ENCODE measurements at places on chromosomes 7 and 10.
A peak's percentile ranks its signal among the peaks of the same experiment; 100 is the strongest.

- no peaks in the 10 kb centered on the region for H3K27me3 ChIP-seq
- peaks cover 65% of the 10 kb centered on the region for H3K4me1 ChIP-seq
- peak; percentile 67 for DNase-seq
- H3K36me3 ChIP-seq = peaks cover 23% of the 10 kb centered on the region
These were observed 1.8 kb downstream of the GDI2 start for GRCh38 chr10:5811387-5811821.

- H3K27ac ChIP-seq = no peak overlapping the region
- no peak overlapping the region for H3K4me3 ChIP-seq
- H3K27me3 ChIP-seq = no peaks in the 10 kb centered on the region
- H3K36me3 ChIP-seq = no peaks in the 10 kb centered on the region
- DNase-seq = no peak
These were observed 12.3 kb upstream of the FAM133B start for GRCh38 chr7:92602352-92603088.

- H3K27ac ChIP-seq = no peak within 1 kb of the TSS
- peak within 1 kb of the TSS; percentile 34 for H3K4me3 ChIP-seq
- H3K36me3 ChIP-seq = no peaks in the 10 kb centered on the region
- H3K4me1 ChIP-seq = peaks cover 9% of the 10 kb centered on the region
These were observed at the start of gene HMX2 for GRCh38 chr10:123147635-123148413. Gene HMX2, plus strand, starts transcription at chr10:123148136. Its CDS starts 243 bp downstream, at chr10:123148379.

- peaks cover 97% of the 10 kb centered on the region for H3K4me1 ChIP-seq
- H3K27ac ChIP-seq = peak overlapping the region; percentile 99
- peak overlapping the region; percentile 22 for H3K4me3 ChIP-seq
- peak; percentile 81 for DNase-seq
These were observed 90.8 kb downstream of the CHN2 start for GRCh38 chr7:29285444-29285793.

- no peaks in the 10 kb centered on the region for H3K36me3 ChIP-seq
- no peak for DNase-seq
- H3K4me3 ChIP-seq = no peak overlapping the region
- no peak overlapping the region for H3K27ac ChIP-seq
These were observed 7.2 kb upstream of the EPHA1 start for GRCh38 chr7:143415742-143416397.

DNA sequence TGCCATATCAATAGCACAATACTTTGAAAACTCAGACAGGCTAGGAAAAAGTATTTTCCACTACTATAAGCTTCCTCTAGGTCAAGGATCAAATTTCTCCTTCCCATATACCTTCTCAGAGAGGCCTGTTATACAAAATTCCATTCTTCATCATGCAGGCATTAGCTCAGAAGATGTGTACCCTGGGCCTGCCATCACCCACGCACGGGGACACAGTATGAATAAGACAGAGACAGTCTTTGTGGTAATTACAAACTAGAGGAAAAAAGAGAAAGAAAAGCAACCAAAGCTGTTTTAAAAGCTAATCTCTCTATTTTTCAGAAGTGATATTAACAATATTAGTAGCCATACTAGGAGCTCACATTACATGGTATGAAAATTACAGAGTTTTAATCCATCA lies 236.8 kb upstream of the AOAH start:
- H3K27ac ChIP-seq = no peak overlapping the region
- DNase-seq = no peak
- H3K4me3 ChIP-seq = no peak overlapping the region

DNA sequence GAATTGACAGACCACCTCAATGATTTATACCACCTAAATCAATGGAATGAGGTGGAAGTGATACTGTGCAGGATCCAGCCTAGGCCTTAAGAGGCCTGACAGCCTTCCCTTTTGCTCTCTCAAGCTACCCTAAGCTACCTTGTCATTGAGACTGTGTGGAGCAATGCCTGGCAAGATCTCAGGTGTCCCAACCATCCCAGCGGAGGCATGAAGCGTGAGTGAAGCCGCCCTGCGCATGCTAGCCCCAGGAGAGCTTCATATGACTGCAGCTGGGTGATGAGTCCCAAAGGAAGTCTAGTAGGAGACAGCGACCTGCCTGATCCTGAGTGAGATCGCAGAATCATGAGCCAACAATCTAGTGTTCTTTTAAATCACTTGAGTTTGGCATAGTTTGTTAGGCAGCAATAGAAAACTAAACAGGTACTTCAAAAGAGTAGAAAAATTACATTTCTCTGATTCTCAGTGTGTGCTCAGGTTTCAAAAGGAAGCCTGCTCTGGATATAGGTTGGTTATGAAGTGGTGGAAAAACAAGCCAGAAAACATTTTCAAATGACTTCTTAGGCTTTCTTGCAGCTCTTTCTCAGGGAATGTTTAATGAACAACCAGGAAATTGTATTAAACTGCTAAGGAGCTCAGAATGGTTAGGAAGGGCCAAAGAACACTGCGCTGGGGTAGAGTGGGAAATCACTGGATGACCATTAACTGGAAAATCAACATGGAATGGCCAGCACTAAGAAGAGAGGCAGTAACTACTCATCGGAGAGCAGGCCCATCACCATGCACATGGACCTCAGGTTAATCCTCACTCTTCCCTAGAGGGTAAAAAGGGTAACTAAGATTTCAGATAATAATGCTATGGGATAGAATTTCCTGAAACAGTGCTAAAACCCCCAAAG lies 535.2 kb downstream of the PHTF2 start:
- DNase-seq = no peak
- H3K4me3 ChIP-seq = no peak overlapping the region
- H3K36me3 ChIP-seq = no peaks in the 10 kb centered on the region
- H3K4me1 ChIP-seq = no peaks in the 10 kb centered on the region

- DNase-seq = no peak
- no peaks in the 10 kb centered on the region for H3K27me3 ChIP-seq
- no peak overlapping the region for H3K4me3 ChIP-seq
- no peak overlapping the region for H3K27ac ChIP-seq
- H3K4me1 ChIP-seq = no peaks in the 10 kb centered on the region
These were observed 1189.5 kb downstream of the GATA3 start for GRCh38 chr10:9243941-9244411.

DNA sequence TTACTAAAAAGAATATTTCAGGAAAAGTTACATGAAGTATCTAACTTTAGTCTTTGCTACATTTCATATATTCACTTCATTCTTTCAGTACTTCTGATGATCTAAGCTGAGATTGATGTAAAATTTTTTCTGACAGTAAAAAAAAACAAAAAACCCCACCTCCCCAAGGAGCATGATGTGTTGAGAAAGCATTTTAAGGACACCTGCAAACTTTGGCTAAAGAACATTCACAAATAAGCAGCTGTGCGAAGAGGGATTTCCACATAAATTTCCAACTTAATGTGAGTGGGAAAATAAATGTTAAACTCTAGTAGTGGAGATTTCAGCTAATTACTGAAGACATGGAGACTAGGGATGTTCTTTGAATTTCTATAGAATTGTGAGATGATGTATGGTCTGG lies 35.5 kb downstream of the DLD start:
- H3K27me3 ChIP-seq = no peaks in the 10 kb centered on the region
- no peak for DNase-seq
- peaks cover 31% of the 10 kb centered on the region for H3K36me3 ChIP-seq
- no peak overlapping the region for H3K27ac ChIP-seq
- H3K4me3 ChIP-seq = no peak overlapping the region

DNA sequence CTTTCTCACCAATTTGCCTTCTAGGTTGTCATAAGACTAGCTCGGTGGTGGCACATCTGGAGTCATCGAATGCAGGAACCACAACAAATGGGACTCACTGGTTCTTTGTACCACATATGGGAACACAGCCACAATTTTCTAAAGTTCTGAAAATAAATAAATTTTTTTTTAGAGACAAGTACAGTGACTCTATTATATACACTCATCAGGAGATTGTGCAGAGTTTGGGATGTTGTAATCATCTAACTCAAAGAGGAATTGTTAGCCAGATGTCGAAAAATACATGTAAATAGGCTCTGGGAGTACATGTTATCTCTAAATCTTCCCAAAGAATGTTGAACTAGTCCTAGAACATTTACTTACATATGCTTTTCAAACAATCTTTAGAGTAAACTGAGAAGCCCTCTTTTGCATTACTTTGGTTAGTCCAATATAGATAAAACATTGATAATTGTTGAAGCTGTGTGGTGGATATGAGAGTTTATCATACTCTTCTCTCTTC lies 19.6 kb upstream of the SEPTIN7 start:
- no peaks in the 10 kb centered on the region for H3K27me3 ChIP-seq
- H3K27ac ChIP-seq = no peak overlapping the region
- no peak overlapping the region for H3K4me3 ChIP-seq
- DNase-seq = no peak

DNA sequence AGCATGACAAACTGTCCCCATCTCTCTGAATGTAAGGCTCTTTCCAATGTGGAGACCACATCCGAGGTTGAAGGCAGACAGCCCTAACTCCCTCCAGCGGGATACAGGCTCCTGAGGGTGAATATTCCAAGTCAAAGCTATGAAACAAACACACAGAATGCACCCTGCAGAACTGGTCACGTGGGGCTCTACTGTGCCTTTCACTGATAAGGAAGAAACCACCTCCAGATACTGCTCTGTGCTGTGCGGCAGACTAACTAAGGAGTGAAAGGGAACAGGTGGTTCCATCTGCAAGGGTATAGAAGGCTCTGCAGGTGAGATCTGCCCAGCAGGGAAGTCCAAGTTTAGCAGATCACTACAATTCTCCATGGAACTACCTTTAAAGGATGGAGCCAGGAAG lies 534.4 kb downstream of the KCNMA1 start:
- H3K4me1 ChIP-seq = no peaks in the 10 kb centered on the region
- no peak overlapping the region for H3K27ac ChIP-seq
- no peaks in the 10 kb centered on the region for H3K36me3 ChIP-seq
- no peak overlapping the region for H3K4me3 ChIP-seq
- DNase-seq = no peak

GRCh38 chr7:99359465-99360154 lies 14.9 kb upstream of the ARPC1B start:
- no peak for DNase-seq
- no peaks in the 10 kb centered on the region for H3K27me3 ChIP-seq

- no peaks in the 10 kb centered on the region for H3K36me3 ChIP-seq
- H3K4me1 ChIP-seq = no peaks in the 10 kb centered on the region
- H3K27ac ChIP-seq = no peak overlapping the region
- no peak overlapping the region for H3K4me3 ChIP-seq
- DNase-seq = no peak
These were observed 382.2 kb upstream of the ZMIZ1 start for GRCh38 chr10:78686444-78687060.

DNA sequence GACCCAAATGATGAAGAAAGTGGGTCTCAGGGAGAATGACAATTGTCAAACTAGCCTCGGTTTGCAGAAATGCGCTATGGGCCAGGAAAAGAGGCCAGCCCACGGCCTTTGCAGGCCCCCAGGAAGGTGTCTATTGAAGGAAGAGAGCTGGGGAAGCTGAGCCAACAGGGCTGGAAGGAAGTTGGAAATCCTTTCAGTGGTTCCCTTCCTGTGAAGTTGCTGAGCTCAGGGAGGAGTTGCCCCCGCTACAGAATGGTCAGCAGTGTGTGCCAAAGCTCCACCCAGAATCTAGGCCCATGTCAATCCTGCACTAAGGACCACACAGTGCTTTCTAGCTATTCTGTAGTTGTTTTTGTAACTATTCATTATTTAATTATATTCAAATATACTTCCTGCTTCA lies 91.6 kb upstream of the ANLN start:
- H3K27me3 ChIP-seq = no peaks in the 10 kb centered on the region
- H3K4me3 ChIP-seq = no peak overlapping the region
- no peak for DNase-seq
- H3K36me3 ChIP-seq = peaks cover 46% of the 10 kb centered on the region
- no peak overlapping the region for H3K27ac ChIP-seq

DNA sequence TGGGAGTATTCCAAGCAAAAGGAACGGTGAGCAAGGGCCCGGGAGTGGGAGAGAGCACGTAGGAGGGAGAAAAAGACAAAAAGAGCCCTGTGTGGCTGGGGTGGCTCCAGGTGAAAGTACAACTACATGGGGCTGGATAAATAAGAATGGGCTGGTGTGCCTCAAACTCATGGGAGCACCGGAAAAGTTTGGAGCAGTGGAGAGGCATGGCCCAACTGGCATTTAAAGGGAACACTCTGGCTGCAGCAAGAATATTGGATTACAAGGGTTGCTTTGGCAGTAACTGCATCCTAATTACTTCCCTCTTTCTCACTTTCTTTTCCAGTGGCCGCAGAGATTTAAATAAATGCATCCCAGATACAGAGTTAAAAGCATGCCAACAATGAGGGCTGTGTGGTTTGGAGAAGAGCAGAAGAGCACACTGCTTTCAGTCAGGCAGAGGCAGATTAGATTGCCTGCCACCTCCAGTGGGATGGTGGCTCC lies 39.1 kb upstream of the HERPUD2 start:
- no peak overlapping the region for H3K4me3 ChIP-seq
- H3K27ac ChIP-seq = no peak overlapping the region
- no peaks in the 10 kb centered on the region for H3K36me3 ChIP-seq
- DNase-seq = no peak

DNA sequence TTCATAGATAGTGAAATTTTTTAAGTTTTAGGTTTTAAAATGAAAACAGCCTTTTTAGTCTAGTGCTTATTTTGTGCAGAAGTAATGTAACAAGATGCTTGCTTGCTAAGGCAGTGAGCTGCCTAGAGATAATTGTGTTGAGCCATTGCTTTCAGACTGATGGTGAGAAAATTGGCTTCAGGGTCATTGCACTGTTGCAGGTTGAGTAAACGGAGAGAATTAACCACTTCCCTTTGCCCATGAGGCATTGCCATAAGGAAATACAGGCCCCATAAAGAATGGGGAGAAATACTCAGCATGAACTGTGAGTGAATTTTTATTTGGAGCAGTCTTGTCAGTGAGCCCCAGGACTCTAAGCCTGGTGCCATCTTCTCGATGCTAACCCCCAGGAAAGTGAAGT lies 140.5 kb downstream of the LRRC4 start:
- no peaks in the 10 kb centered on the region for H3K4me1 ChIP-seq
- no peaks in the 10 kb centered on the region for H3K27me3 ChIP-seq
- DNase-seq = no peak
- no peak overlapping the region for H3K27ac ChIP-seq
- H3K4me3 ChIP-seq = no peak overlapping the region

DNA sequence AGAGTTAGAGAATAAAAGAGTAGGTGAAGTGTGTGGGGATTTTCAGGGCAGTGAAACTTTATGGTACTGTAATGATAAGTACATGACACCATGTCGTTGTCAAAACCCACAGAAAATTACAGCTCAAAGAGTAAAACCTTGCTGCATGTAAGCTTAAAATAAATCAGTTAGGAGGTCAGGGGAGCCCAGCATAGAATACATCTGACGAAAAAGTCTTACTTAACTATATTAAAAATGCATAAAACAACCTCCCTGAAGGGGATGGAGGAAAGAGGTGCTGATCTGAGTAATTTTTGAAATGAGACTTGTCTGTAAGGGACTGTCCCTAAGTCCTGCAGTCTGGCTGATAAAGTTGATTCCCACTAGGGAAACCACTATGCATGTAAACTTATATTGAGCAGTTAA lies 49.8 kb upstream of the AKR1E2 start:
- no peak for DNase-seq
- H3K4me3 ChIP-seq = no peak overlapping the region
- no peaks in the 10 kb centered on the region for H3K36me3 ChIP-seq
- no peaks in the 10 kb centered on the region for H3K4me1 ChIP-seq
- no peak overlapping the region for H3K27ac ChIP-seq
